ENCODE measurements at places on chromosomes 5 and 9. TPM values are rescaled to one million over a fixed set of nuclear protein-coding genes. Genes with fewer than 3 reads are reported as not detected.

DNA sequence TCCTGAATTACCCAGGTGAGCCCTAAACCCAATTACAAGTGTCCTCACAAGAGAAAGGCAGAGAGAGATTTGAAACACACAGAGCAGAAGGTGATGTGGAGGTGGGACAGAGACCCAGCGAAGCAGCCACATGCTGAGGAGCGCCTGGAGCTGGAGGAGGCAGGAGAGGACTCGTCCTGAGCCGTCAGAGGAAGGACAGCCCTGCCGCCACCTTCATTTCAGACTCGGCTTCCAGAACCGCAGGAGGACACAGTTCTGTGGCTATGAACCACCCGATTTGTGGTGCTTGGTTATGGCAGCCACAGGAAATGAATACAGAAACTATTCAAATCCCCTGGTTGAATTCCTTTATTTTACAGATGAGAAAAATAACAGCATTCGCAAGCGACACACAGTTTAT lies 16.4 kb upstream of the FBP1 start:
- no peak for DNase-seq

DNA sequence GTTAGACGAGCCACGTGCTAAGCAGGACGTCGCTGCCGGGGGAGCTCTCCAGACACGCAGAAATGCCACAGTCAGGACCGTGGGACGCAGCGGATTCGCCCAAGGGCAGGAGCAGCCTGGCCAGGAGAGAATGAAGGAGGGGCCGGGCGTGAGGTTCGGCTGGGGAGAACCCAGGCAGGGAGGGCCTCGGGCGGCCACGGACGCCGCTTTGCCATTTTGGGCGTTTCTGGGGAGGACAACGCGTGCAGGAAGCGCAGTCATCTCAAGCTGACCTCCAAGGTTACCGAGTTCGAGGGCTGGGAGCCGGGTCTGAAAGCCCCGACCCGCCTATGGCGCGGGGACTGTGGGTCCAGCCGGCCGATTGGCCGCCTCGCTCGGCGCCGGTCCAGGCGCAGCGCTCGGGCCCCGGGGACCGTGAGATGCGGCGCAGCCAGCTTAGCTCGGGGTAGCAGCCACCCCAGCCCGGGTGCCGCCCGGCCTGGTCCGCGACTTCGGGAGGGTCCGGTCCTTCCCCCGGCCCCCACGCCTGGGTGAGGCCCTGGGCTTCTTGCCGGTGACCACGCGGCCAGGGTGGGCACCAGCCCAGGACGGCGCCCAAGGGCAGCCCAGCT lies 760 bp upstream of the MAN1B1 start:
- DNase-seq: no peak

DNA sequence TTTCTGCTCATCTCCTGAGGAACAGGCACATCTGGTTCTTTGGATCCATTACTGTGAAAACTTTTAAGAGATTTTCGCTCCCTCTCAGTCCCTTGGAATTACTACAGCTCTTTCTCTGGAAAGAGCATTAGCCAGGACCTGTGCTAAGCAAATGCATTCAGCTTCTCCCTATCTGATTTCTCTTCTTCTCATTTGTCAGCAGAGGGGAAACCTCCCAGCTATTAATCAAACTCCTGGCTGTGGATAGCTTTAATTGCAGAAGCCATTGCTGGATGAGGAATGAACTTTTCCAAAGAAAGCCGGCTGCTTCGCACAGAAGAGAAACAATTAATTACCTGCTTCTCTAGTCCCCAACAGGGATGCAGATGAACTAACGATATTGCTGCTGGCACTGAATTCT lies 37.9 kb downstream of the TLR4 start:
- DNase-seq: no peak

GRCh38 chr9:27800692-27801370 lies 227.6 kb upstream of the C9orf72 start:
- DNase-seq: no peak

DNA sequence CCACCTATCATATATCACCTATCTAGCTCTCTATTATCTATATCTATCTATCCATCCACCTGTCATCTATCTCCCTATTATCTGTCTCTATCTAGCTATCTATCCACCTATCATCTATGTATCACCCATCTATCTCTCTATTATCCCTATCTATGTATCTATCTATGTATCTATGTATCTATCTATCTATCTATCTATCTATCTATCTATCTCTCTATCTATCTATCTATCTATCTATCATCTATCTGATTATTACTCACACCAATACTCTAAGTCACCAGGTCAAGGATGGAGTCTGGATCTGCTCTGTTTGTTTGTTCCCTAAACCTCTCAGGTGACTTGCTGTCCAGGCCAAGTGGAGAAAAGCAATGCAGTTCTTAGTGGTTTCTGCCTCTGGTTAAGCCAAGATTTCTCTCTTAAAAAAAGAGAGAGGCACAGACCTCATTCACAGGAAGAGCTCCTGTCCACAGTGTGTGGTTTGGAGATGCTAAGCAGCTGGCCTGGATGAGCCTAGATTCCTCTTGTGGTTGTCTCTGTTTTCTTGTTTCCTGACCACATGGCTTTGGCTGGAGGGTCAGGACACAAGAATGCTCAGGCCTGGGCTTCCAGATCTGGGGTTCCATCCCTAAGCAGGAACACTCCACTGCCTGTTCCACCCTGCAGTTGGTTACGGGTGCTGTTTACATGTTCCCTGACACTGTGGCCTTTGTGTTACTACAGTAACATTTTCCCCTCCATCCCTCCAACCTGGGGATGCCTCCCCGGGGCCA lies 133.4 kb downstream of the PHF2 start:
- no peak for DNase-seq

- no peak for DNase-seq
These were observed at the start of gene PCDHA7 for GRCh38 chr5:140833993-140834392. Gene PCDHA7 (plus strand): TSS chr5:140834269. CDS start chr5:140834384, 115 bp downstream.

- DNase-seq: no peak
These were observed 96.3 kb downstream of the CDH18 start for GRCh38 chr5:19891658-19892057.

- DNase-seq: no peak
These were observed 199.4 kb upstream of the NFIL3 start for GRCh38 chr9:91623004-91623403.

DNA sequence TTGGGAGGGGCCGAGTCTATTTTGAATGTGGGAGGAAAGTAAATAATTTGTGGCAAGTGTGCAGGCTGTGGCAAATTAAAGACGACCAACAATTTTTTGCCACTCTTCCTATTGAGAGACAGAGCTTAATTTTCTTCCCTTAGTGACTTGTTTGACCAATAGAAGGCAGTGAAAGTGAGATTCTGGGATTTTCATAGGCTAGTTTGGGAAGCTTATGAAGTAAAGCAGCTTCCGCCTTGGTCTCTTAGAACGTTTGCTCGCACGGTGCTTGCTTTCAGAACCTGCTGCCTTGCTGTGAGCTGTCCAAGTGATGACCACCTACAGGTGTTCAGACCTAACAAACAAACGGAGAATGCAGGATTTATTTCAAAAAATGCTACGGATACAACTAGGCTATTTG lies 6.7 kb upstream of the OR1N2 start:
- no peak for DNase-seq

- peak; percentile 49 for DNase-seq
These were observed 272.5 kb downstream of the EPB41L4A start for GRCh38 chr5:112146323-112147226.

DNA sequence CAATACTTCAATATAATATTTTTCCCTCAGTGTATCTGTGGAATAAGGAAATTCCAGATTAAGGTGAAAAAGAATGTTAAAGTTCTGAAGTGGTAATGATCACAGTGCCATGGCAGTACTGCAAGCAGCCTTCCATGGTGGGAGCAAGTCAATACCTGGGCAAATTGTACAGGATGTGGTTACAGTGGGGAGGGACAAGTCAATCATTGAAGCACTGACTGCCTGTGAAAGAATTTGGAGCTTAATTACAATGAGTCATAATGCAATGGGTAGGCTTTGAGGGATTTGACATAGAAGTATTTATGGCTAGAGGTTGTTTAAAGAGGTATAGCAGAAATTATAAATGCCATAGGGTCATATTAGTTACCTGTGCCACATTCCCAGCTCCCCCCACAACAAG lies 786.5 kb upstream of the ACO1 start:
- DNase-seq: no peak

DNA sequence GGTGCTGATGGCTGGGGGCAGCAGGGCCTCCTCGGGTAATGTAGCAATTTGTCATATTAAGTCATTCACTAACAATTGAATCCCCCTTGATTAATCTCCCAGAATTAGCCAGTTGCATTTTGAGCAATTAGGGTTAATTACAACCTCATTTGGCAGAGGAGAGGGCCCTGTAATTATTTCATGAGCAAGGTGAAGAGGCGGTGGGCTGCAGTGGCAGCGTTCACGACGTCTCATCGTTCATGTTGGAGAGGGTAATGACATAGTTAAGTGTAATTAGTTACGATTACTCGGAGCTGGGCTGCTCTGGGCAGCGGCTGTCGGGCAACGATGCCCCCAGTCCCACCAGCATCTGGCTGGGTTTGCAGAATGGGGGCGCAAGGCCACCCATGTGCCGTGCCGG lies 46.0 kb downstream of the NEK6 start:
- no peak for DNase-seq

DNA sequence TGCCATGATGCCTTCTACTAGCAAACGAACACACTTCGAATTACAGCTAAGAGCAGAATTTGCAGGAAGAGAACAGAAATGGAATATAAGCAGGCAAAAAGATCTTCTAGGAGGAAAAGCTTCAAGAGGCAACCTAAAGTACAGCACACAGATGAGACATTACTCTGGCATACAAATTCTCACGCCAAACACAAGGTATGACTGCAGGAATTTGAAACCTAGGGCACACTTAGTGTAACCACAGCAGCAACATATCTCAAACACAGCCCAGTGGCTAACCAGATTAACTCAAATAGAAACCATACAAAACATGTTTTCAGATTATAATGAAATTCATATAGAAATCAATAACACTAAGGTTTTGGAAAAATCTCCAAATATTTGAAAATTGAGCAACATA lies 481.0 kb upstream of the RGMB start:
- no peak for DNase-seq

DNA sequence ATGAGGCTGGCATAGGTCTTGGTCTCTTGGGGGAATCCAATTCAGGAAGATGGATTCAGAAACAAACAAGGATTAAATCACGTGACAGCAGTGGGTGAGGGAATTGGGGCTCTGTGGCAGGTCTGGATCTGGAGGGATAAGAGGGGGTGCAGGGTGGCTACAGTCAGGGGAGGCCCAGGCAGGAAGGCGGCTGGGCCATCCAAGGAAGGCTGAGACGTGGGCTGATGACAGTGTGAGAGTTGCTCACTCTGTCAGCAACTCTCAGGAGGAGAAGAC lies 65.8 kb upstream of the COL5A1 start:
- DNase-seq: no peak

GRCh38 chr9:103985077-103985476 lies 109.0 kb upstream of the SMC2 start:
- no peak for DNase-seq

- peak; percentile 30 for DNase-seq
These were observed 76.9 kb downstream of the CDH6 start for GRCh38 chr5:31270396-31270795.

- no peak for DNase-seq
These were observed 165.1 kb downstream of the FBXO4 start for GRCh38 chr5:42090162-42090561.

- no peak for DNase-seq
These were observed 20.9 kb upstream of the COMMD10 start for GRCh38 chr5:116063950-116064349.

DNA sequence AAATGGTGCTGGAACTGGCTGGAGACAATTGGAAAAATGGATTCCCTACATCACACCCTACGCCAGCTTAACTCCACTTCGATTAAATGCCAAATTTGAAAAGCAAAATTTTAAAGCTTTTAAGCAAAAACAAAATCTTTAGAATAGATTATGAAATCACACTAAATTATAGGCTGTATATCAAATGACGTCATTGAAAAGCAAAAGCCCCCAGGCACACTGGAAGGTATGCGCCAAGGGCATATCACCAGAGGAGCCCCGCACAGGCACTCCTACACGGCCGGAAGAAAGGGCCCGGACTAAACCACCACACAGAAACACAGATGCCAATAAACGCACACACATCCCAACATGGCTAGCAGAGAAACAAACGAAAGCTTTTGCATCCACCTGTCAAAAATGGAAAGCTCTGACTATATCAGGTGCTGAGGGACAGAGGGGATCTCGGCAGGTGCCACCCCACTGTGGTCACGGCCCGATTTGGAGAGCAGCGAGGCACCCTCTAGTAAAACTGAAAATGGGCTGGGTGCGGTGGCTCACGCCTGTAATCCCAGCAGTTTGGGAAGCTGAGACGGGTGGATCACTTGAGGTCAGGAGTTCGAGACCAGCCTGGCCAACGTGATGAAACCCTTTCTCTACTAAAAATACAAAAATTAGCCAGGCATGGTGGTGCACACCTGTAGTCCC lies 17.0 kb upstream of the MXD3 start:
- DNase-seq: no peak

DNA sequence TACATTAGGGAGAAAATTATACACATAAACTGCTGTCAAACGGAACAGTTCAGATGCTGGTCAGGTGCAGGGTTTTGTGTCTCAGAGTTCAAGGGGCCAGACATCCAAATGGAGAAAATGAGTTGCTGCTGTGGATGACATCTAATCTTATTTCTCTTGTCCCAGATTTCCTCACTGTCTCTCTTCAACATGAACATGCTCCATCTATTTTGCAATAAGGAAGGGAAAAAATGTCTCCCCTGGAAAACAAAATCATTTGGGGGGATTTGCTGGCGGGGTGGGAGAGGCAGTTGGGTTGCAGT lies 51.2 kb downstream of the SHB start:
- DNase-seq: no peak

DNA sequence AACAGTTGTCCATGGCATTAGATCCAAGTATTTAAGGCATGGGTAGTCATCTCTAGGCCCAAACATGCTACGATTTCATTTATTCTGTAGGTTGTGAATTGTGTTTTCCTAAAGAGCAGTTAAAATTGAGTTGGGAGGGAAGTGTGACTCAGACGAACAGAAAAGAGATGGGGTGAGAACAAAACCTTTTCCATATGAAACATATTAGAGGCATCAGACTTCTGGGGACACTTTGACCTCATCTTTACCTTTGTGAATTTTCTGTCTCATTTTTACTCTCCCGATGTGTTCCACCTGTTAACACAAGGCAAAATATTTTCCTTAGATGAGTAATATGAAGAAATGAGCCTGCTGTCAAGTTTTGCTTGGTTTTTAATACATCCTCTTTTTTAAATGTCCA lies 181.3 kb downstream of the ESM1 start:
- DNase-seq: no peak

SLC34A3 gene
- total RNA-seq: not detected

AQP3 gene
- total RNA-seq: 1.1 TPM

SPINK13 gene
- not detected for total RNA-seq

LARP1 gene
- 230 TPM for total RNA-seq

INSL6 gene
- not detected for total RNA-seq

TRIM52 gene
- total RNA-seq: 9.0 TPM

CCDC152 gene
- not detected for total RNA-seq

PPP1R26 gene
- 32.4 TPM for total RNA-seq

HMCN2 gene
- total RNA-seq: not detected

PCDHB11 gene
- total RNA-seq: 3.6 TPM

RAI14 gene
- total RNA-seq: 92.7 TPM

SPOCK1 gene
- 75.6 TPM for total RNA-seq

GPR21 gene
- total RNA-seq: not detected
